NCI-H2029 (cell line): ENCODE measurements at places on chromosomes 7 and 10.
A peak's percentile ranks its signal among the peaks of the same experiment; 100 is the strongest.

- no peak for DNase-seq
Measured at GRCh38 chr7:132760244-132760623, 184.0 kb upstream of the PLXNA4 start.

- DNase-seq = peak; percentile 1
Measured at GRCh38 chr10:93541402-93542357, 24.8 kb upstream of the FFAR4 start.

DNA sequence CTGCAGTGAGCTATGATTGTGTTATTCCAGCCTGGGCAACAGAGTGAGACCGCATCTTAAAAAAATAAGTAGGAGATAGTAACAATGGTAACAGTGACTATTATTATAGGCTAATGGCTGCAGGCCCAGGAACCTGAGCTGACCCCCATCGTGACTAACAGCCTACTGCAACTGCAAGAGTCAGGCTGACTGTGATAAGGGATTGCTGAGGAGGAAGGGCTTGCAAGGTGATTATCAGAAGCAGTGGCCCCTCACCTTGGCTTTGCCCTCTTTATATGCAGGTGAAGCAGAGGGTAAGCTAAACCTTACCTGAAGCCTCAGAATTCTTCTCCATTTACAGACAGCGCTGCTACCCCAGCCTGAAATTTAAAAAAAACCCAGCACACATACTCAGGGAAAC is 83.9 kb upstream of the SDK1 start:
- no peak for DNase-seq

DNA sequence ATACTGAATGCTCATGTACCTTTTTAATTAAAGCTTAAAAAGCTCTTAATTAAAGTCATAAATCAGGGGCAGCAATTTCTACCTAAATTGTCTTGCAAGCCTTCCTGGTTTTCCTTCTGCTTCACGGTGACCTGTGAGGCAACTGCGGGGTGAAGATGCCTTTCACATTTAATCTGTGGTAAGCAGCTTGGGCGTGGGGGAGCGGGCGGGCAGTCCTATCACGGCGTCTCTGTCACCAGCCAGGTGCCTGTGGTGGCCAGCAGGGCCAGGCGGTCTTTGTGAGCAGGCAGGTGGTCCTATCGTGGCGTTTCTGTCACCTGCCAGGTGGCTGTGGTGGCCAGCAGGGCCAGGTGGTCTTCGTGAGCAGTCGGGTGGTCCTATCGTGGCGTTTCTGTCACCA is 269.2 kb upstream of the PPP2R2D start:
- no peak for DNase-seq

- DNase-seq = no peak
Measured at GRCh38 chr10:43131906-43132305, 6.3 kb upstream of the CSGALNACT2 start.

DNA sequence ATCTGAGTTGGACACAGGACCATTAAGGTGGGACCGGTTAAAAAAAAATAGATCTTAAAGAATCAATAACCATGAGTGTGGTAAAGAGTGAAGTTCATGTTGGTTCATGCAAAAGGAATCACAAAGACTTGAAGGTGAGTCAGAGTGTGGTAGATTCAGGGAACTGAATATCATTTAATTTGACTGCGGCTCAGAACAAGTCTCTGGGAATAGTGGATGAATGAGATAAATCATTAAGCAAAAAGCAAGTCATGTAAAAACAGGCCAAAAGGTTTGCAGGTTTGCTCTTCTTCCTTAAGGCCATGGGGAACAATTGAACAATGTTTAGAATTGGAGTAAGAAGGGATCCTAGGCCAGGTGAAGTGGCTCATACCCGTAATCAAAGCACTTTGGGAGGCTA is 385.8 kb downstream of the ETV1 start:
- no peak for DNase-seq

DNA sequence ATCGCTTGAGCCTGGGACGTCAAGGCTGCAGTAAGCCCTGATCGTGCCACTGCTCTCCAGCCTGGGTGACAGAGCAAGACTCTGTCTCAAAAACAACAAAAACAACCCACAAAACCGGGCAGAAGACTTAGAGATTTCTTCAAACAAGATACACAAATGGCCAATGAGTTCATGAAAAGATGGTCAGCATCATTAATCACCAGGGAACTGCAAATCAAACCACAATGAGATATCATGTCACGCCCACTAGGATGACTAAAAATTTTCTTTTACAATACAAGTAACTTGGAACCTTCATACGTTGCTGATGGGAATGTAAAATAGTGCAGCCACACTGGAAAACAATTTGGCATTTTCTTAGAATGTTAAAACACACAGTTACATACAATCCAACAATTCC is 77.3 kb upstream of the GRID1 start:
- DNase-seq = no peak

DNA sequence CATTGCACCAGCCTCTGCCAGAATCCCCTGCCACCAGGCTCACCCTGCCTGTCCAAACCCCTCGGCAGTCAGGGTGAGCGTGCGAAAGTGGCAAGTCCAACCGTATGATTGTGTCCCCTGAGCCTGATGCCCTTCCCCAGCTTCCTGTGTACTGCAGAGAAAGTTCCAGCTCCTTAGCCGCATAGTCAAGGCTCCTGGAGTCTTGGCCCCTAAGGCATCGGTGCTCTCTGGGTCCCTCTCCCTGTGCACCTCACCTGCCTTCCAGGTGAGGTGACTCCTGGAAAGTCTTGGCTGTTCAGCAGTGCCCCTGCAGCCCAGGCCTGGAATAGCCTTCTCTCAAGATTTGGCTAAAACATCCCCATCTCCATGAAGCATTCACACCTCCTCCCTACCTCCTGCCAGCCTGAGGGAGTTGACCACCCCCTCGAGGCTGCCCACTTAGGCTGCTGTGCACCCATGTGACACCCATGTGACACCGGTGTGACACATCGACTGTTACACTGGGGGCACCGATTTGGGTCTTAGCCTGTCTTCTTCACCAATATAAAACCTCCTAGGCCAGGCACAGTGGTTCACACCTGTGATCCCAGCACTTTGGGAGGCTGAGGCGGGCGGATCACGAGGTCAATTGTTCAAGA is 56.1 kb upstream of the ELN start:
- no peak for DNase-seq

DNA sequence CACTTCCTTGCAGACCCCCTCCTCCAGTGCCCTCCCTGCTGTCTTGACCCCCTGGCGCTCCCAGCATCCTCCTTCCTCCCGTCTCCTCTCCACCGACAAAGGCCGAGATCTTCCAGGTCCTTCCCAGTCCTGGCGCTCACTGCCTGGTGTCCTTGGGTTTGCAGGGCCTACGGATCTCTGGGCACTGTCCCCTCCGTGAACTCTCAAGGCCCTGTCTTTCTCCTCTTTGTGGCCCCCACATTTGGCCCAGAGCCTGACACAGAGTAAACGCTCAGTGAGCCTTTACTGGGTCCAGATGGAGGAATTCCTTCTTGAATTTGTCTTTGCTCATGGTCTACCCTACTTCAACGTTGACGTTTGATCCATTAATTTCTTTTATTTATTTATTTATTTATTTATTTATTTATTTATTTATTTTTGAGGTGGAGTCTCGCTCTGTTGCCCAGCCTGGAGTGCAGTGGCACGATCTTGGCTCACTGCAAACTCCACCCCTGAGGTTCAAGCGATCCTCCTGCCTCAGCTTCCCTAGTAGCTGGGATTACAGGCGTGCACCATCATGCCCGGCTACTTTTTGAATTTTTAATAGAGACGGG is 29.7 kb downstream of the TMEM270 start:
- DNase-seq = no peak

GRCh38 chr7:24478137-24478655 is 95.1 kb upstream of the PALS2 start:
- DNase-seq = no peak

- DNase-seq = no peak
Measured at GRCh38 chr7:151173386-151174245, 6.1 kb upstream of the GBX1 start.

DNA sequence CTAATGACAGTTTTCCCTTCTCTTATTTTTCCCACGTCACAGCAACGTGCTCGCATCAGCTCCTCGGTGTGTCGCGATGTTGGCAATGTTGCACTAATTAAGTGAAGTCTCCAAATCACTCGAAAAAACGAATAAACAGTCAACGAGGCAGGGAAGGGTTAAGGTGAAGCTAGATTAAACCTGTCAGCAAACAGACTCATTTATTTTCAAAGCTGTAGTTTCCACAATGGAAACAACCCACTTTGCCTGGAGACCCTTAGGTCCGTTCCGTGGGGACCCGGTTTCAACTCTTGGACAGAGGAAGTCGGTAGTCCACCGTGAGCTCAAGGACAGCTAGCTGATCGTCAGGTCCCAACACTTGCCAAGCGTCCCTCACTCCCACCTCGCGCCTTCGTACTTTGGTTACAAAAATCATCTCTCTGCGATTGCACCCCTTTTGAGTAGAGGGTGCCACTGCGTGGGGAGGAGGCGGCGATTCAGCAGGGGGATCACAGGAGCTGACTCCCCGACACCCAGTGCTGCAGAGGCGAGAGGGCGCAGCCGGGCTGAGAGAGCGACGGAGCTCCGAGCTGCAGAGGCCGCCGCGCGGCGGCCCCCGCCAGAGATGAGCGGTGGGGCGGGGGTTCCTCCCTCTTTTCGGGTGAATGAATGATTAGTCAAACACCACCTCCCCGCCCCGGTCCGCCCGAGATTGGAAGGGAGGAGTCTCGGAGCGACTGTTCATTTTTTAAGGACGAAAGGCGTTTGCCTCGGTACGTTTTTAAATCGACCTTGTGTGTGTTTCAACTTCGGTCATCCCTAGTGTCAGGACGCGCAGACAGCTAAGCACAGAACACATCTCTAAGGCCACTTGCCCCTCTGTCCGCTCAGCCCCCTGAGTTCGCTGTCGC is 1.3 kb upstream of the BMPER start:
- no peak for DNase-seq

DNA sequence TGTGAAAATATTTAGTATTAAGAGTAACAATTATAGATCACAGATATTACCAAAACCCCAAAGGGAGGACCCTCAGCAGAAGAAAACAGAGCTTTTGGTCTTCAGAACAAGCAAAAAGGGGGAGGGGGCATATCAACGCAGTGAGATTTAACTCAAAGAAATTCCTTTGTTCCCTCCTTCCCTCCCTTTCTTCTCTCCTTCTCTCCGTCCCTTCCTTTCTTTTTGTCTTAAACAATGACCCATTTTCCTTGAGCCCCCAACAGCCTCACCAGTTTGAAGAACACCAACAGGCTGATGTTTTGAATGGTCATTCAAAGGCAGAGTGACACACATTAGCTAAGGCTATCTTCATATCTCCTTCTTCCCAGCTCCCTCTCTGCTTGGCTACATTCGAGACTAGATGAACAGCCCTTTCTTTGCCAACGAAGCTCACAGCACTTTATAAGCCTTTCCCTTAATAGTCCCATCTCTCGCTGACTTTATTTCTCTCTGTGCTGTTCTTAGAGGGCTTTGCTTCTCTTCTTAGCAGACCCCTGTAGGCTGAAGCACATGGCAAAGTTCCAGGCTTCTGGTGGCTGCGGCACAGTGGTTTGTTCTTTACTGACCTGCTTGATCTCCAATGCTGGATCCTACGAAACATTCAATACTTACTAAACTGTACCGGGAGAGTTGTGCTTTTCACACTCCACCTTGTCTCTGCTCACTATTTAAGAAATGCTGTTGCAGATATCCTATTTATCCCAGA is 75.6 kb upstream of the KCNIP2 start:
- DNase-seq = no peak

DNA sequence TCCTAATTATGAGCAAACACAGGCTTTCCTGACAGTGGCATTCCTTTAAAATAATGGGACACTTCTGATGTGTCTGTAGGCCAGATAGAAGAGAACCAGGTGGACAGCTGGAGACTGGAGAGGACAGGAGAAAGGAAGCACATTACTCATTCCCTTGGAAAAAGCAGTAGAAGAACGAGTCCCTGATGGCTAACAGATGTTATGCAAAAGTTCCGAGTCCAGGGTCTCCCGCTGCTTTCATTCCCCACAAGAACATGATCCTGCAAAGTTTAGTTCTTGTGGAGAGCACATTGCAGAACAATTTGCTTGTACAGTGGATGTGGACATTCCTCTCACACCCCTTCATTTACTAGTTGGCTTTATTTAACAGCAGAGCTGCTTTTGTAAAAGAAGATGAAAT is 137.6 kb downstream of the GPAM start:
- no peak for DNase-seq

DNA sequence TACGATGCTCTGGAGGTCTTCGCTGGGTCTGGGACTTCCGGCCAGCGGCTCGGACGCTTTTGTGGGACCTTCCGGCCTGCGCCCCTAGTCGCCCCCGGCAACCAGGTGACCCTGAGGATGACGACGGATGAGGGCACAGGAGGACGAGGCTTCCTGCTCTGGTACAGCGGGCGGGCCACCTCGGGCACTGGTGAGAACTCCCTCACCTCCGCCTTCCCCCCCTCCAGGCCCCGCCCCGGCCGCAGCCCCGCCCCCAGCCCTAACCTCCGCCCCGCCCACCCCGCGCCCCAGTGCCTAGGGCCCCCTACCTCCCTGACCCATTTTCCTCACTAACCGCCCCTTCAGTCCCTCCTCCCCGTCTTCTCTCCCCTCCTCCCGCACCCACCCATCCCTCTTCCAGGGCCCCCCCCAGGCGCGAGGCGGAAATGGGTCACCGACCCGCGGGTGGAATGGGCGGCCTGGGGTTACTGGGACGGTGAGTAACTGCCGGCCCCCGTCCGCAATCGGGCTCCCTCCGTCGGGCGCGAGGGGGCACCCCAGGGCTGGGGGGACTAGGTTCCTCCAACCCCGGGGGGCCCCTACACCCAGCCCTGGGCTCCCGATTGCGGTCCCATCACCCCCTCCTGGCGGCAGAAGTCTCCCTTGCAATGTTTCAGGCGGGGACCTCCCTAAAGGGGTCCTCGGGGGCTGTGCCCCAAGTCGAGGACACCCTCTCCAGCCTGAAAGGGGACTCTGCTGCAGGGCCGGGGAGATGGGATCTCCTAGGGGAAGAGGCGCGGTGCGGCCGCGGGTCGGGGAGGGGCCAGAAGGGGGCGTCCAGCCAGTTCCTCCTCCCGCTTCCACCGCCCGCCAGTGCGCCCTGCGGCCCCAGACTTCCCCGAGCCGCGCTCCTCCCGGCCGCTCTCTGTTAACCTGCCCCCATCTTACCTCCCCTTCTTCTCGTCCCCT is 2.1 kb downstream of the PCOLCE start:
- DNase-seq = peak; percentile 7

- DNase-seq = no peak
Measured at GRCh38 chr10:14356921-14357320, 26.2 kb upstream of the FRMD4A start.

- no peak for DNase-seq
Measured at GRCh38 chr10:47348661-47349470, 703 bp downstream of the RBP3 start.
